GM13977 (cell line): ENCODE measurements at places on chromosomes 2 and 18.

GRCh38 chr2:128301501-128301966 is 17.1 kb downstream of the HS6ST1 start:
- DNase-seq: no peak

GRCh38 chr2:12929758-12930157 is 213.0 kb downstream of the TRIB2 start:
- DNase-seq: no peak

- DNase-seq: no peak
Measured at GRCh38 chr2:95383635-95384027, 18.9 kb upstream of the FAHD2A start.

GRCh38 chr18:50193796-50194630 is 934 bp downstream of the MYO5B start:
- DNase-seq: peak; percentile 44

- peak; percentile 13 for DNase-seq
Measured at GRCh38 chr2:166375736-166376487, at the start of gene SCN9A. SCN9A (minus strand) TSS chr2:166375944; CDS start chr2:166311756, 64,188 bp downstream.

GRCh38 chr2:16012626-16013358 is 72.4 kb downstream of the MYCN start:
- DNase-seq: no peak

DNA sequence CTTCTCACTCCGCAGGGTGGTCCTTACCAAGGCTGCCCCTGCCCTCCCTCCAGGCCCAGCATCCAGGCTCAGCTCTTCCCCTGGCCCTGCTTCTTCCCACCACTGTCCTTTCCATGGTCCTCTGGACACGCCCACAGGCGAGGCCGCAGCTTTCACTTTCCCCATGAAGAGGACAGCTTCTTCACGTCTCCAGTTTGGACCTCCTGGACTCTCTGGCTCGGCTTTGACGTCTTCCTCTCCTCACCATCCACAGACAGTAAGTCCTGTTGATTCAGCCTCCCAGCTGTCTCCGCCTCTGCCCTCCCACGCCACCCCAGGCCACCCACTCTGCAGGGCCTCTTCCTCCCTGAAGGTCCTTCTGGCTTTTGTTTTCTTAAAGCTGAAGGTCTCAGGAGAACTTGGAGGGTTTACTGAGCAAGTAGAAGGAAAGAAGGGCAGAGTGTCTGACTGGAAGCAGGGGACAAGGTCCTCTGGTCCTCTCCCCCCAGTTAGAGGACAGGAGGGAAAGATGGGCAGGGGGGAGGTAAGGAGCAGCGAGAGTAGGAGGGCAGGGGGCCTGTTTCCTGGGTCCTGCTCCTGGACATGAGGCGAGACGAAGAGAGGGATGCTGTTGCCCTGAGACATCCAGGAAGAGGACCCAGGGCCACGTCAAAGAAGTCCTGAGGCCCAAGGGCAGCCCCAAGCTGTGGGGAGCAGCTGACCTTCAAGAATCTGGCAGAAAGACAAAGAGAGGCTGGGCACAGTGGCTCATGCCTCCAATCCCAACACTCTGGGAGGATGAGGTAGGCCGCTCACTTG is 24.7 kb upstream of the NMUR1 start:
- DNase-seq: no peak

GRCh38 chr2:233354500-233354924 is 218 bp downstream of the DGKD start:
- no peak for DNase-seq

DNA sequence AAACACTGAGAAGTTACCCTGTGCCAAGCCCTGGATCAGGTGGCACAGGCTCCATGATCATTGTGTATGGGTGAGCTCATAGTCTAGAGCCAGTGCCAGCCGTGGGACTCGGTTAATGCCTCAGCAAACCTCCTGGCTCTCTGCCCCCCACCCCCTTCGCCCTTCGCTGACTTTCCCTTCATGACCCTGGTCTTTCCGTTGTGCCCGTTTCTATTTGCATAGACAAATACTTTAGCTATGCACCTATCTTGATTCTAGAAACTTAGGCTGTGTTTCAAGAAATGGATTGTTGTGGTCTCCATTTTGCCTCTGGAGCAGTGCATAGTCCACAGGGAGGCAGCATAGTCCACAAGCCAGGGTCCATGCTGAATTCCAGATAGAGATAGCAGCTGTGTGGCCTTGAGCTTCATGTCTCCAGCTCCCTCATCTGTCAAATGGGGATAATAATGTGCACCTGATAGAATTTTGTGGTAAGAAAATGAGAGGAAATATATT is 44.8 kb upstream of the KDM3A start:
- no peak for DNase-seq

- no peak for DNase-seq
Measured at GRCh38 chr2:242024751-242025355, 155.3 kb downstream of the RTP5 start.

- DNase-seq: peak; percentile 78
Measured at GRCh38 chr2:10080536-10081304, 509 bp upstream of the CYS1 start.

DNA sequence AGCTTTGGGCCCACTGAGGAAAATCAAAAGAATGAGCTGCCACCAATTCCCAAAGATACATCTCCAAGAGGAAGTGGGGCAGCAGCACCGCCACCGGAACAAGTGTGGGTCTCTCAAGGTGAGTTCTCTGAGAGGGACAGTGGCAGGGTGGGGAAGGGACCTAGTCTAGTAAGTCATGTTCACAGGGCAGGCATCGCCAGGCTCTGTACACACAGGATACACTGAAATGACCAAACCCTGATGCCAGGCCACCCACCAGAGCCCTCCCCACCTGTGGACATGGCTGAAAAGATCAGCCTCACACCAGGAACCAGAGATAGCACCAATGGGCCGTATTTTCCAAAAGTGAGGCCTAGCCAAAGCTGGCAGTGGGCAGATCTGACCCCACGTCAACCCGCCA is 108.2 kb upstream of the SMAD2 start:
- no peak for DNase-seq

GRCh38 chr18:13407484-13407883 is 188.9 kb downstream of the LDLRAD4 start:
- DNase-seq: no peak

DNA sequence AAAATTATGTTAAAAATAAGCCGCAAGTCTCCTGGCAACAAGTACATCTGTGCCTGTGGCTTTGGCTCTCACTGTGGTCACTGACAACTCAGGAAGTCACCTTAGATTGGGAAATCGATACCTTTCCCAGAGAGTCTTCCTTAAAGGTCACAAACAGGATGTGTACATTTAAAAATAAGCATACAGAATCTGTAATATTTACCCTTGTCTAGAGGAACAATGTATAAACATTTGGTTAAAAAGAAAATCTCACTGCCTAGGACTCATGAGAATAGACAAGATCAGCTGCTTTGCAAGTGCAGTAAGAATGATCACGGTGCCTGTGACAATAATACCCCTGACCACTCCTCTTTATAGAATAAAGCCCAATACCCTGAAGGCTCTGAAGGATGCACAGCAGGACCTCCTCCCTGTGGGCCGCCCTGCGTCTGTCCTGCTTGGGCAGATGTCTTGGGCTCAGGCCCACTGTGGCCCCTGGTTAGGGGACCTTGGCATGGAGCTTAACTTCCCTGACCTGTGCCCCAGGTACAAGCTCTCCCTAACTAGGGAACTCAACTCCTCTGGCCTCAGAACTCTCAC is 98.0 kb upstream of the MGAT4A start:
- DNase-seq: no peak

DNA sequence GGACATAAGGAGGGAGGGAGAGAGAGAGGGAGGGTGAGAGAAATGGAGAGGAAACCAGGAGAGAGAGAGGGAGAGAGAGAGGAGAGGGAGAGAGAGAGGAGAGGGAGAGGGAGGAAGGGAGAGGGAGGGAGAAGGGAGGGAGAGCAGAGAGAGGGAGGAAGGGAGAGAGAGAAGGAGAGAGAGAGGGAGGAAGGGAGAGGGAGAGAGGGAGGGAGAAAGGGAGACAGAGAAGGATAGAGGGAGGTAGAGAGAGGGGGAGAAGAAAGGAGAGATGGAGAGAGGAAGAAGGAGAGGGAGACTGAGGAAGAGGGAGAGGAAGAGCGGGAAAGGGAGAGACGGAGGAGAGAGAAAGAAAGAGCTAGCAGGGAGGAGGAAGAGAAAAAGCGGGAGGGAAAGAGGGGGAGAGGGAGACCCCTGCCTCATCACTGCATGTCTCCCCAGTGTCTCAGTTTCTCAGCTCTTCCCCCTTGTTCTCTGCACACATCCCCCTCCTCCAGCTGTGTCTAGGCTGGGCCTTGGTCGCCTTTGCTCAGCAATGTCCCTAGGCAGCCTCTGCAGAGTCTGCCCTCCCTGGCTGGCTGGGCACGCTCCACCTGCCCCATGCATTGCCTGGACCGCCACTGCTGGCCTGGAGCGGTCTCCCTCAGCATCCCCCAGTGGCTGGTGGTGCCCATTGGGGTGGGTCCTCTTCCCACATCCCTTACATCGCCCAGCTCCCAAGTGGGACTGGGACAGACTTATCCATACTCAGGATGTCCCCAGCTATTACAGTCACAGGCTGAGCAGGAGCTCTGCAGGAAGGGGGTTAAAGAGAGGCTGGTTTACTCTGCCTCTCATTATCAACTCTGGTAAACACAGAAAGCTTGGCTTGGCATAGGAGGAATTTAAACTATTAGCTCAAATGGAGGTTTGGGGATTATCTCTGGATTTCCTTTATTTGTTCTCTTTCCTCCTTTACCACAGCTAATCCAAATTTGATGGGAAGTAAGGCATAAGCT is 85.7 kb upstream of the APCDD1 start:
- DNase-seq: no peak

GRCh38 chr2:230327418-230328154 is 593 bp downstream of the SP140L start:
- DNase-seq: peak; percentile 57

DNA sequence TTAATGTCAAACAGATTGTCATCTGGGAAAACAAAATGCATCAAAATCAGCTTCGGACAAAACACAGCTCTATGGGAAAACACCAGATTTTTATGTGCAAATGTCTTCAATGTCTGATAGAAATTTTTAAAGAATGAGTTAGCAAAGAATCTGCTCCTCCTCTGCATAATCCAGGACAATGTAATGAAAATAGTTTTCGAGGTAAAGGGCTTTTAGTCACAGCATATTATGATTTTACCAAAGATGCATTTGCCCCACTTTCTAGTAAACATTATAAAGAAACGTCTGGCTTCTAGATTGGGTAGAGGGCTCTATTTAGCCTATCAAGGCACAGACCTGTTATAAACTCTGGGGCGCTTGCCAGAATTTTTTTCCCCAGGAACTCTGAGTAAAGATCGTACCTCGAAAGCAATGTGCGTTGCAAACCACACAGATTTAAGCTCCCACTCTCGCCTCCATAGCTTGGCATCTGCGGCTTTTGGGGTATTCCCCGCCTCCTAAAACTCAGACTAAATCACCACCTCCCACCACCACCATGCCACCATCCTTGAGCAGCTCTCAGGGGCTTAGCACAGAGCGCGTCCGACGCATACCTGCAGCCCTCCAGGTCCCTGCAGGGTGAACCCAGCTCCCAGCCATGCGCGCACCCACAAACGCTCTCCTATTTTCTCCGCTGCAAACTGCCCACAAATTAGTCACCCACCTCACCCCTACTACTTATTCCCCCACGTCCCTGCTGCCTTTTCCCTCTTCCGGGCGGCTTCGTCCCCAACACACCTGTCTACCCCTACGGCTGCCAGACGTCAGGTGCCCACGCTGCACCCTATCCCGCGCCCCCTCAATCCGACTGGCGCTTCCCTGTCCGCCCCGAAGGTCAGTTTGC is 829 bp downstream of the ACVR1C start:
- DNase-seq: peak; percentile 25
